ENCODE measurements at places on chromosomes 5 and 9.

DNA sequence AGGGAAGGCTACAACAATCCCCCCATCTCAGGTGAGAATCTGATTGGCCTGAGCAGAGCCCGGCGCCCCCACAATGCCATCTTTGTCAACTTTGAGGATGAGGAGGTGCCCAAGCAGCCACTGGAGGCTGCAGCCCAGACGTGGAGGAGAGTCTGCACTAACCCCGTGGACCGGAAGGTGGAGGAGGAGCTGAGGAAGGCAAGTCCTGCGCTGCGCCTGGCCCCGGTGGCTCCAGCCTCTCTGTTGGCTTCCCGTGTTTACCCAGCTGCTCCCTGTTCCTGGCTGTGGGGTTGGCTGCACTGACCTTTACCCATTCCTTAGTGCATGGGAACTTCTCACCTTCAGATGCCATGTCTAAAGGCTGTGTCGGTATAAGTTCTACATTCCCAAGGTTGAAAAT lies 11.0 kb upstream of the CEL start:
- DNase-seq = no peak

- DNase-seq = peak; percentile 18
Measured at GRCh38 chr9:131942146-131942720, 137.4 kb downstream of the MED27 start.

DNA sequence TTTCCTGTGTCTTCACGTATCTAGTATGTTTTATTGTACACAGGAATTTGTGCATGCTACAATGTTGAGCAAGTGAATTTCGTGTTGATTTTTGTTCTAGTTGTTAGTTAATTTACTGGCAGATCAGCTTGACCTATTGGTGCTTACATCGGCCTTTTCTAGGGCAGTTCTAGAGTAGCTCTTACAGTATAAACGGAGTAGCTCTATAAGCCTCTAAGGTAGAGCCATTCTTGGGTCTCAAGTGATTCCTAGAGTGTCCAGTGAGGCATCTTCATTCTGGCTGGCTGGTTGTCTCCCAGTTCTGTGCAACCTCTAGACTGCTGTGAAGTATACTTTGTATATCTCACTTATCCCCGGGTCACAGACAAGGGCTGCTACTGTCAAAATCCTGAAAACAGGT lies 364.6 kb downstream of the CDH10 start:
- no peak for DNase-seq

GRCh38 chr5:92177926-92178487 lies 794.9 kb upstream of the ARRDC3 start:
- DNase-seq = no peak

- no peak for DNase-seq
Measured at GRCh38 chr5:114056185-114056538, 305.7 kb upstream of the KCNN2 start.

DNA sequence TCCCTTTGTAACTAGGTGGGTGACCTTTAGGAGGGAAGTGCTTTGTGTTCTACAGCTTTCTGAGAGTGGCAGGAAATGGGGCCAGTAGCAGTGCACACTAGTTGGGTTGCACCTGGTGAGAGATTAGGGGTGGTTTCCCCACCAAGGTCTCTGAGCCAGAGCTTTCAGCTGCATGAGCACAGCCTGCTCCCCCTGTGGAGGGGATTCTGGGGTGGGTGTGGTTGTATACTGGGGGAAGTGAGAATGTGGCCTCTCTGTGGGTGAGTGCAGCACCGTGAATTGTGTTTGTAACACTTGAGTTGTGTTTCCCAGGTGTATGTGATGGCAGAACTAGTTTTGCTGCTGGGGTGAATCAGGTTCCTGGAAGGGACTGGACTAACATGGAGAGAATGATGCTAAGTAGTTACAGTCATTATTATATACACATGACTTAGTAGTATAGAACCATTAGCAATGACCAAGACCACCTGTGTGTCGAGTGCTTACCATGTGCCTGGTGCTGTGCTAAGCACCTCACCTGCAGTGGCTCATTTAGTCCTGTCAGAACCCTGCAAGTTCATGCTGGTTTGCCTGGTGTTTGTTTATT lies 11.8 kb upstream of the CXXC5 start:
- DNase-seq = no peak

DNA sequence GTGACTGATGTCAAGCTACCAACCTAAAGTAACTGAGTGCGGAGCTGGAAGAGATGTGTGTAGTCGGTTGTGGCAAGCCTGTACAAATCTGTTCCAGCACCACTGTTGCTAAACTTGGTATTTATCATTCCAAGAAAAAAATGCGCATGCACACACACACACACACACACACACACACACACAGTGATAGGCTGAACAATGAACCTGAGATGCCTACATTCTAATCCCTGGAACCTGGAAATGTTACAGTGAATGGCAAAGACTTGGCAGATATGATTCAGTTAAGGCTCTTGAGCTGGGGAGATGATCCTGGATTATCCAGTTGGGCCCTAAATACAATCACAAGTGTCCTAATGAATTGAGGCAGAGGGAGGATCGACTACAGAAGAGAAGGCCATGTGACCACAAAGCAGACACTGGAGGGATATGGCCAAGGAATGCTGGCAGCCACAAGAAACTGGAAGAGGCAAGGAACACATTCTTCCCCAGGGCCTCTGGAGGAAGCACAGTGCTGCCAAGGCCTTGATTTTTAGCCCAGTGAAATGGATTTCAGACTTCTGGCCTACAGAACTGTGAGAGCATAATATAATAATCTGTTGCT lies 49.7 kb upstream of the LHFPL2 start:
- DNase-seq = peak; percentile 77

GRCh38 chr5:132684922-132685720 lies 11.3 kb downstream of the IL4 start:
- DNase-seq = no peak

DNA sequence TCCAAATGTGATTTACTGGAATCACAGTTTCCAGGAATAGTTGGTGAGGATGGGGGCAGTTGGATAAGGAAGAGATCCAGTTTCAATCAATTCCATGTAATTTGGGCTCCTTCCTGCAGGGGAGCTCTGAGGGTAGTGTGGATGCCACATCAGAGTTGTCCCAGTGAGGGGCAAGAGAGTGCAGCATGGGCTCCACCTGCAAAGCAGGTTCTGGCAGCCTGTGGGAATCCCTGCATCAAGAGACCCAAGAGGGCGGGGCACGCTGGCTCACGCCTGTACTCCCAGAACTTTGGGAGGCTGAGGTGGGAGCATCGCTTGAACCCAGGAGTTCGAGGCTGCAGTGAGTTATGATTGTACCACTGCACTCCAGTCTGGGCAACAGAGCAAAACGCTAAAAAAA lies 188.5 kb downstream of the CACNA1B start:
- no peak for DNase-seq

- DNase-seq = no peak
Measured at GRCh38 chr9:116953271-116953670, 266.2 kb downstream of the TRIM32 start.

DNA sequence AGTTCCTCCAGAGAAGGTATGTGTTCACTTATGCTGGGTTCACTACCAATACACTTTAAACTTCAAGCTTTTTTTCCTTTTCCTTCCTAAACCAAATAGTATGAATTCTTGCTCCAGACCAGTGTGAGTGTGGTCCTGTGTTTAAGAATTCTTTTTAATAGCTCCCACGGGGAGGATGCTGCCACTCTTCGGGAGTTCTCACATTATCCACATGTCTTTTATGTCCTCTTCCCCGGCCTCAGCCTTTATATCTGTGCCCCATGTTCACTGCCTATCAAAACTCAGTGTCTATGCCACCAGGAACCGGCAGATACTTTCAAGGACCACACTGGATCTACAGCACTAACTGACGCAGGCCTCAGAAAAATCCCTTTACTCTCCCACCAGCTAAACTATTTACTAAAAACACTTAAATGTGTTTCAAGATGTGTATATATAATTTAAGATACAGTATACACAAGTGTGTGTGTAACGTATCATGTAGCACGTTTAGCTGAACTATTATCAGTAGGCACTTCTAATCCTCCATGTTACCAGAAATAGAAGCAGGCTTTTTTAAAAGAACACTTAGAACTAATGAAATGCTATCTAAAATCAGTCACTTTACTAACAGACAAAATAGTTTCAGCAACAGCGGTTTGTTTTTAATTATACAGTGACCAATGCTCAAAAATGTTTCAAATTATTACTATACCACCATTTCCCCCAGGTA lies 88.0 kb downstream of the PLPP1 start:
- no peak for DNase-seq

DNA sequence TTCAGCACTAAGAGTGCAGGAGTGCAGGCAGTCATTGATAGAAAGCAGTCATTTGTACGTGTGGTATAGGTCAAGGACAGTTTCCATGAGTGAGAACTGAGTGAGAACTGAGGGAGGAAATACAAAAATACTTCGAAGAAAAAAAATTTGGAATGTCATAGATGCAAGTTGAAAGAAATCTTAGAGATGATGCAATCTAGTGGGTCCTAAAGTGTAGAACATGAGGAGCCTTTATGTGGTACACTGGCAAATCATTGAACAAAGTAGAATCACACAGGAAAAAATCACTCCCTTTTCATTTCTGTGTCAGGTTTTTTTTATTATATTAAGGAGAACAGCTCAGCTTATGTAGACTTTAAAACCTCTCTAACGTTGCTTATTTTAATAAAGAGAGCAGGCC lies 26.4 kb upstream of the SLC1A1 start:
- DNase-seq = no peak

DNA sequence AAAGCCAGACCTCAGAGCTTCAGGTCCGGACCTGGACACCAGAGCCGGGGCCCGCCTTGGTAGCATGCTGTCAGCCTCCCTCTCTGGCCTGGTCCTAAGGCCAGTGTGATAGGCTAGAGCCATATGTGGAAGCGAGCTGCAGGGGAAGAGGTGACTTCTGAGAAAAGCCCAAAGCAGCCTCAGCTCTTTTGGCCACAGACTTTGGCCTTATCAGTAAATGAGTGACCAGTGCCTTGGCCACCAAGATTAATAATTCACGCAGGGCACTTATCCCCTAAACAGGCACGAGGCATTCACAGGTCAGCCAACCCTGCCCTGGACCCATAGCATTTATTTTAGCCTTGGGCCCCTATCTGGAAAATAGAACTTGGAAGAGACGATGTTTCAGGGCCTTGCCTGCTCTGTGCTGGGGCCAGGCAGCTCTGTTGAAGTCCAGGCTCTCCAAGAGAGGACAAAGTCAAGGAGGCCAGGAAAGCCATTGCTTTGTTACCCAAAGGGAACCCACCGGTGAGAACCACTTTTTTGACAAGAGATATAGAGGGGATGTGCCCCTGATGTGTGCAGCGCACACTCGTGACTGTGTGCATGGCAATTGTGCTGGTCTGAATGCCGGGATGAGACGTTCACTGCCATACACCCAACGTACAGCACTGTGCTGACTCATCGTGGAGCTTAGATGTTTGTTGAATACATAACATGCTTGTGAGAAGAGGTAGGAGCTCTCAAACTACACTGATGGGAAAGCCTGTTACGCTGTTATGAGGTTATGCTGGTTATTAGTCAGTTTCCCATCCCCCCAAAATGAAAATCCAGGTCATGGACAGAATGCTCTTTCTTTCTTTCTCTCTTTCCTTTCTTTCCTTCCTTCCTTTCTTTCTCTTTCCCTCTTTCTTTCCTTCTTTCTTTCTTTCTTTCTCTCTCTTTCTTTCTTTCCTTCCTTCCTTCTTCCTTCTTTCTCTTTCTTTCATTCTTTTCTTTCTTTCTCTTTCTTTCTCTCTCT lies 5.0 kb upstream of the SLC34A1 start:
- DNase-seq = peak; percentile 82

DNA sequence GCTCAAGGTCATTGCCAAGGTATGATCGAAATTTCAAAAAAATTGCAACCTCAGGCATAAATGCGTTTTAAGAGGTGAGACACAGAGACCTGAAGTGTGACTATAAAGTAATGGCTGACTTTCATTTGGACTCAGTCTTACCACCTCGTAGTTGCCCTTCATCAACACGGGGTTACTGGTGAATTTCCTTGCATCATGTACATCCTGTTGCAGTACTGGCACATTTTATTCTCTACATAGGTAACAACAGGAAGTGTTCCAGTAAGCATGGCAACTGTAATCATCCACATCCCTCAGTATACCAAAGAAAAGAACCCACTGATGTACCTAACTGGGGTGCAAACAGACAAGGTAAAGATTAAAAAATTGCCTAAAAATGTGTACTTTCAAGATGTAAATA lies 29.3 kb downstream of the MOCS2 start:
- DNase-seq = no peak

DNA sequence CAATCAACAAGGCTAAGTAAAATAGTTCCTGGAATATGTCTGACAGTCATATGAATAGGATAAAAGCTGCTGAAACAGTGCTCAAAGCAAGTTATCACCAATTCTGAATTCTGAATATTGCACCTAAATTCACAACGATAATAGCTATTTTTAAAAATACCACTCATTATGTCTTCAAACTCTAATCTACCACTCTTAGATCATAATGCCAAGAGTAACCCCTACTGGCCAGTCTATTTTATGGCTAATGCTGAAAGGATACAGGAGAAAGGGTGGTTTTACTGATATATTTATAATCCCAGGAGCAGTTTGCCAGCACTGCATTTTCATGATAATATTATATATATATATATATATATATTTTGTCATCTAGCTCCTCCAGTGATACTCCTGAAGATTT lies 232.8 kb downstream of the PDE4D start:
- peak; percentile 45 for DNase-seq

DNA sequence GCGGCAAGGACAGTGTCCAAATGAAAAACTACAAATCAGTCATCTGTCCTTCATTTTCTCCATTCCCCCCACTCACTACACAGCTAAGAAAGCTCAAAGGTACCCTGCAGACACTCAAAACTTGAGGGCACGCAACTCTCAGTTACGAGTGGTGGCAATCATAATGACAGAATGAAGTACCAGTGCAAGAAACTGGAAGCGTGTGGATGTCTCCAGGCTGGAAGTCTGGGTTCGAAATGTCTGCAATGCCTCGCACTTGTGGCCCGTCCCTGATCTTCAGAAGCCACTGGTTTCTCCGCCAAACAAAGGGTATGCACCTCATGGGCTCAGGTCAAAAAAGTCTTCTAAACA lies 597 bp upstream of the CENPH start:
- DNase-seq = no peak

DNA sequence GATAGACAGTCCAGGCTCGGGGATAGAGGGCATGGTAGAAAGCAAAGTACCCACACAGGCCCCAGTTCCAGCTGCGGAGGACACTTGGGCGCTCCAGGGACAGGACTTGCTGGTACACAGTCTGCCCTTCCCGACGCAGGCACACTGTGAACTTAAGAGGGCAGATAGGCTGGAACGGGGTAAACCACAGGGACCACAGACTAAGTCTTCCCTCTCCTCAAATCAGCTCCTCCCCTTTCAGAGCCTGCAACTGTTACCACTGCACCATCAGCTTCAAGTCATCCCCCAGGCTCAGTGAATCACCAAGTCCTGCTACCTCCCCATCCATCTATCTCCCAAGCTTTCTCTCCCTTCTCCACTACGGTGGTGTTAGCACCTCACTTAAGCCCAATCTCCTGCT lies 7.3 kb downstream of the GBA2 start:
- DNase-seq = no peak
